ENCODE measurements at places on chromosomes 1 and 21. TPM values are rescaled to one million over a fixed set of nuclear protein-coding genes. Genes with fewer than 3 reads are reported as not detected.

Gene HMGCS2
- total RNA-seq, result 2.2 TPM

Gene ANKRD35
- total RNA-seq, result 19.5 TPM

Gene ERRFI1
- total RNA-seq, result 359 TPM

Gene PODN
- total RNA-seq, result 15.9 TPM

Gene CLDN19
- not detected for total RNA-seq

Gene C1orf94
- not detected for total RNA-seq

DNA sequence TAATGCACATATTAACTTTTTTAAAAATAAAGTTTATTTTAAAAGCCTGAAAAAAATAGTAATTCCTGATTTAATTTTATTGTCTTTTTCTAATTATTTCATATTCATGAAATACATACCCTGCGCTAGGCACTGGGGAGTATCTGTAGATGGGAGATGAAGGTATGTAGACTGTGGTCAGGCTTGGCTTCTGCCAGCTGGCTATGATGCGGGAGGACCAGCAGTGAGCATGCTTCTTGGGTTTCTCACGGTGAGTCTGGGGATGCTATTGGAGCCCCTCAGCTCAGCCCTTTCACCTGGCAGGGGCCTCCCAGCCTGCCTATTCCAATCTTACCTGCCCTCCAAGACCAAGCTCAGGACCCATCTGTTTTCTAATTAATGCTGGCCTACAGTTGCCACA is 138.4 kb downstream of the NOS1AP start:
- no peak for DNase-seq

DNA sequence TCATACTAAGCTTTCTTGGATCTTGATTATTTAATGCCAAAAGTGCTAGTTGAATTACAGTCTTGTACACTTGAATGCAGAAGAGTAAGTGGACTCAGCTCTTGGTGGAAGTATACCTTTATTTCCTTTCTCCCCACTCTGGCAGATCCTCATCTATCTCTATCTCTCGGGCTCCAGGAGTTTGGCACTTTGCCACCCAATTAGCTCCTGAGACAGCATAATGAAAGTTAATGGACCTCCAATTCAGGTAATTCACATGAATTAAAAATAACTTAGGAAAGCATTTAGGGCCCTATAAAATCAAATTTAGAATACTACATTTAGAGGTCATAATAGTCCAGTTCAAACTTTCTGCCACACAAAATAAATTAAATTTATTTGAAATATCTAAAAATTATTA is 67.4 kb downstream of the OLFM3 start:
- no peak for DNase-seq

DNA sequence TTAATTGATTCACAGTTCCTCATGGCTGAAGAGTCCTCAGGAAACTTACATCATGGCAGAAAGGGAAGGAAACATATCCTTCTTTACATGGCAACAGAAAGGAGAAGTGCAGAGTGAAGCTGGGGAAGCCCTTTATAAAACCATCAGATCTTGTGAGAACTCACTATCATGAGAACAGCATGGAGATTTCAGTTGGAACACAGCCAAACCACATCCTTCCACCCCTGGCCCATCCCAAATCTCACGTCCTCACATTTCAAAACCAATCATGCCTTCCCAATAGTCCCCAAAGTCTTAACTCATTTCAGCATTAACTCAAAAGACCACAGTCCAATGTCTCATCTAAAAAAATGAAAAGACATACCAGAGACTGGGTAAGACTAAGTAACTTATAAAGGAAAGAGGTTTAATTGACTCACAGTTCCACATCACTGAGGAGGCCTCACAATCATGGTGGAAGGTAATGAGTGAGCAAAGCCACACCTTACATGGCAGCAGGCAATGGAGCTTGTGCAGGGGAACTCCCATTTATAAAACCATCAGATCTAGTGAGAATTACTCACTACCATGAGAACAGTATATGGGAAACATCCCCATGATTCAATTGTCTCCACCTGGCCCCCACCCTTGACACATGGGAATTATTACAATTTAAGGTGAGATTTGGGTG is 105.2 kb downstream of the MRPL39 start:
- DNase-seq, result peak; percentile 13

DNA sequence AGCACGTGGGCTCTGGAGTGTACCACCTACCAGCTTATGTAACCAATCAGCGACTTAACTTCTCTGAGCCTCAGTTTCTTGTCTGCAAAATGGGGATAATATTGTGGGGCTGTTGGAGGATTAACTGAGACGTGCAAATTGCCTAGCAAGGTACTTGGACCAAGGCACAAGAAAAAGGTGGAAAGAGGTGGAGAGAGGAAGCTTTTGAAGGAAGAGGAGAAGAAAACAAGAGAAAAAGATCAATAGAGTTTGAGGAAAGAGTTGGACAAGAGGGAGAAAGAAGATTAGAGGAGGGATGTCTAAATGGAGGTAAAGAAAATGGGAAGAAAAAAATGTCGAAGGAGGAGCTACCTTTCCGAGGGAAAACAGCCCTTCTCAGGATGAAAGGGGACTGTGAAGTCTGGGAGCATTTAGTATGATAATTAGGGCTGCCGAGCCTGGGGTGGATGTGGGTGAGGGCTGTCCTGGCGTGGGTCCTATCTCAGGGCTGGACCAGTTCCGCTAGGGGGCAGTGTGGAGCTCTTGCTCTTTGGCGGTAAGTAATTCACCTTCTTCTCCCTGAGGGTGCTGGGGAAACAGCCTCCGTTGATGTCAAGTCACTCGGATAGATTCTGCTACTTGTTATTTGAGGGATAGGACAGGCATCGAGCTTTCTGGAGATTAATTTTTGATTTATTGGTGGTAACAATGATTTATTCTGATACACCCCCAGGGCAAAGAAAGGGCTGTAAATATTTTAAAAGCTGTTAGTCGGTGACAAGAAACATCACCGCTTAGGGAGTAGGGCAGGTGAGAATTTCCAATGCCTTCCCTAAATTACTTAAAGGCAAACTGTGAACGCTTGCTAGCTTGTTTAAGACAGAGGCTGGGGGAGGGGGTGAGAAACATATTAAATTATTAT is 79.0 kb upstream of the NFASC start:
- no peak for DNase-seq

GRCh38 chr1:51285055-51285454 is 45.3 kb downstream of the TTC39A start:
- no peak for DNase-seq

DNA sequence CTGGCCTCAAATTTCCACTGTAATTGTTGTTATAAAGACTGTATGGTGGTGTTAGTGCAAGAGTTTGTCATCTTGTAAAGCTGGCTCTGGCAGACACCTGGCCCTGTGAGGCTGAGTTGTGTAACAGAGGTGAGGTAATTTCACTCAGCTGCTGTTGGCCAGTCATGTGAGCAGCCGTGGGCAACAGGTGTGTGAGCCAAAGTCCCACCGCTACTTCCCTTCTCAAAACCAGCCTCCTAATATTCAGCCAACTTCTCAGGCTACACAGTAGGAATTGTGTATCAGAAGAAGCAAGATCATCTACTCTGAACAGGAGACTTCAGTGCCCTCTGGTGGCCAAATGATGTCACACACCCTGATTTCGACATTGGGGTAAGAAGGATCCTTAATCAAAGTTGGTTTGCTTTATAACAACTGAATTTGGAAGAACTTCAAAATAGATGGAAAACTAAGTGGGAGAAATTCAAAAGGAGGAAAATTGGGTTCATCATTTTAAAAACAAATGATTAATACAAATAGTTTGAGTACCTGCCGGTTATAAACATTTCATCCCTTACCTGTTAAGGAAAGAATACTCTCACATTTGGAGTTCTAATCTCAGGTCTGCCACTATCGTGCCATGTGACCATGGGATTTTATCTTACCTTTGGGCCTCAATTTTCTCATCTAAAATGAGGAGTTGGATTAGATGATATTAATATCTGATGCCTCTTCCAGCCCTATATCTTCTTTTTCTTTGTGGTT is 2.6 kb upstream of the CREG1 start:
- DNase-seq, result peak; percentile 89

DNA sequence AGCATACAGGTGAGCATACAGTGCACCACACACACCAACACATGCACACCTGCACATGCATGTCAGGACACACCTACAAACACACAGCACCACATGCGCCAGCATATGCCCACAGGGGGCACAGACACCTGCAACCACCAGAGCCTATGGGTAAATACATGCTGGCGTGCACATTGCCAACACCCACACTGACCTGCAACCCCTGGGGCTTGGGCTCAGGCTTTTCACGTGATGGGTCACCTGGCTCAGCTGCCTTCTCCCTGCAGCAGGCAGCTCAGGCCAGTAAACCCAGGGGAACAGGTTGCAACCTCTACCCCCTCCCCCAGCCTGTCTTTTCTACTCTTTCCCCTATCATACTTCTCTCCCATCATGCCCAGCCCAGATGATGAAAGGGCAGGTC is 8.1 kb downstream of the CD247 start:
- DNase-seq, result no peak

GRCh38 chr1:71081697-71082080 is 854 bp upstream of the ZRANB2 start:
- DNase-seq, result no peak
